ENCODE measurements at places on chromosomes 12 and 14. TPM values are rescaled to one million over a fixed set of nuclear protein-coding genes. Genes with fewer than 3 reads are reported as not detected.
A peak's percentile ranks its signal among the peaks of the same experiment; 100 is the strongest.

WNT1 gene
- not detected for total RNA-seq

GALNT9 gene
- not detected for total RNA-seq

LRRC10 gene
- total RNA-seq = not detected

GRCh38 chr14:104086210-104086660 lies 735 bp downstream of the ASPG start:
- peak; percentile 16 for DNase-seq

DNA sequence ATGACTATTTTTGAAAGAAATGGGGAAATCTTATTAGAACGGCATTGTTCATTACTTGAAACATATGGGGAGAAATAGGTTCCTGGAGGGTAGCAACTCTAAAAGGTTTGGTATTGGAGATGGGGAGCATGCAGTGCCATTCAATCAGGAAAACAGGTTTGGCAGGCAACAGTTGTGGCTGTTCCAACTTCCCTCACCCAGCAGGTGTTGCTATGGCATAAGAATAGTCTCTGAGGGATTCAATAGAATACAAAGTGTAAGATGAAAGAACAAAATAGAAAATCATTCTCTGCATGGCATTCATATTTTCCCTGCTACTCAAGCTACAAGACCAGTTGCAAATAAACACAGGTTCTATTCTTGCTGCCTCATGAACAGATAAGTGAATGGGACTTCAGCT lies 393.3 kb upstream of the RPL10L start:
- DNase-seq = no peak

DNA sequence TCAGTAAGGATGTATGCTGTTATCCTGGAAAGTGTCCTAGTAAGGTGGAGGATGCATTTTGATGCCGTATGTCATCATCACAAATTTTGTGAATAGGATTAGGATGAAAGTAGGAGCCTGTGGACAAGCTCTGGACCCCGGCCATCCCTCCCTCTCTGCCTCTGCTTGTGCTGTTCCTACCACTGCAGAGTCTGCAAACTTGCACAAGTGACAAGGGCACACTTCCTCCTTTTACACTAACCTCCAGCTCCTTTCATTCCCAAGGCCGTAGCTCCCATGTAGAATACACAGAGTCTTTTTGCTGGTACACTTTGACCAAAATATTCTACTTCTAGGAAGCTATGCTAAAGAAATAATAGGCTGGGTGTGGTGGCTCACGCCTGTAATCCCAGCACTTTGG lies 13.3 kb upstream of the TMCC3 start:
- DNase-seq = no peak

- no peak for DNase-seq
Observed at GRCh38 chr14:92944976-92945375, 22.0 kb downstream of the CHGA start.

- DNase-seq = no peak
Observed at GRCh38 chr14:100677554-100678468, 48.9 kb upstream of the DLK1 start.

- DNase-seq = no peak
Observed at GRCh38 chr12:22339691-22340090, 5.2 kb upstream of the ST8SIA1 start.

DNA sequence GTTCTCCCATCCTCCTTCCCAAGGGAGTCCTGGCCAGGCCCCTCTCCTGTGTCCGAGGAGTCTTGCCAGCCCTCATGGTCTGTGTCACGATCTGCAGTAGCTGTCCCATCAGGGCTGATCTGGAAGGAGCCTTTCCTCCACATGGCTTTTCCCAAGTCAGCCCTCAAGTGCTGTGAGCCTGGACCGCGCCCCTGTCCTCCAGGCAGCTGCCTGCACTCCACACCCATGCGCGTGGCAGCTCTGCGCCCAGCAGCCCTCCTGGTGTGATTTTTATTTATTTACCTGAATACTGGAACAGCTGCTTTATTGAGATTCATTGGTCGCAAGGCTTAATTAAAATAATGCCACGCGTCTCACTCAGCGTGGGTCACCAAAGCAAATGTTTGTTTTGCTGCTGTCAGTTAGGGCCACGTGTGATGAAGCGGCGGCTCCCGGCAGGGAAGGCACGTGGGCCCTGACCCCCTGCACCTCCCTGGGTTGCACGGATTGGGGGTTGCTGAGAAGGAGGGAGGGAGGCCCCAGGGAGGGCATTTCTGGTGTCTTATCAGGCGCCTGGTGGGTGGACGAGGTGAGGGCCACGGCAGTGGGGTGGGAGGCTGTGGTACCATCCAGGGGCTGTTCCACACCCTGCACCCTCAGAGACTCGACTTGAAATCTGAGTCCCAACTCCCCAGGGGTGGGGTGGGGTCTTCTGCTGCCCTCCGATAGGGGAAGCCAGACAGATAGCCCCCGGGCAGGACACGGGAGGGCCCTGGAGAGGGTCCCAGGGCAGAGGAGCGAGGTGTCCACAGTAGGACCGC lies 206.3 kb upstream of the C14orf180 start:
- no peak for DNase-seq

All from omental fat pad (tissue), 4 donors.